ENCODE measurements at places on chromosomes 2 and 18. TPM values are rescaled to one million over a fixed set of nuclear protein-coding genes. Genes with fewer than 3 reads are reported as not detected.

- DNase-seq: no peak
Observed at GRCh38 chr18:26723981-26724380, 141.5 kb downstream of the AQP4 start.

- no peak for DNase-seq
Observed at GRCh38 chr18:33052886-33053285, 280.1 kb upstream of the KLHL14 start.

DNA sequence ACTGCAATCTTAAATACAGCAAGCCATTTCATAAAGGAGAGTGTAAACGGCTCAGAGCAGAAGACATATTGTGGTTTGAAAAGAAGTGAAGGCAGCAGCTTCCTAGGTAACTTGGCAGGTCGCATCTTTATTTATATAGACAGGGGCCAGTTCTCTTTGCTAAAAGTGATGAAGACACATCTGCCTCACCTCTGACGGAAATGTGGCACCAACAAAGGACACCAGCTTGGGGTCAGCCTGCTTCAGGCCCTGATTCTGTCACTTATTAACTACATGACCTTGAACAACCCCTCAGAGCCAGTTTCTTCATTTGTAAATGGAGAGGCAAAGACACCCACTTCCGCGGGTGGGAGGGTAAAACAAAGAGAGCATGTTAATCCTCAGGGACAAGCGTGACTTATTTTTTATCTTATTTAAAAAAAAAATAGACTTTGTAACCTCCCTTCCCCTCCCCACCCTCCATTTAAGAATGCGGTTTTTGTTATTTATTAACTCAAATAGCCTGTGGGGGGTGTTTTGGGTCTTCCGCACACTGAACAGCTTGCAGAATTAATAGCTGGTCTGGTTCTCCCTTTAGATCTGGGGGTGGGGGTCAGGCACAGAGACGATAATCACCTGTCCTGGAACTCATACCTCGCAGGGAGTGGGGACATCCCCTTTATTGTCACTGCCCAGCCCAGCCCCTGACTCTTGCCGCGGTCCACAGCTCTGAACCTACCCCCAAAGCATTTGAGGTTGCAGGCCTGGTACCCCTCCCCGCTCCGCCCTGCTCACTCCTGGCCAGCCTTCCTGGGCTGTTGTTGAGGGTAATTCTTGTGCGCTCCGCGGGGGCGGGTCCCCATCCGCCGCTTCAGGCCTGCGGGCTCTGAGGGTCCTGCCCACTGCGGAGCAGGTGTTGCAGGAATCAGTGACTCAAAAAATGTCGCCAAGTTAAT lies 64.2 kb upstream of the TMEM17 start:
- DNase-seq: peak; percentile 67

DNA sequence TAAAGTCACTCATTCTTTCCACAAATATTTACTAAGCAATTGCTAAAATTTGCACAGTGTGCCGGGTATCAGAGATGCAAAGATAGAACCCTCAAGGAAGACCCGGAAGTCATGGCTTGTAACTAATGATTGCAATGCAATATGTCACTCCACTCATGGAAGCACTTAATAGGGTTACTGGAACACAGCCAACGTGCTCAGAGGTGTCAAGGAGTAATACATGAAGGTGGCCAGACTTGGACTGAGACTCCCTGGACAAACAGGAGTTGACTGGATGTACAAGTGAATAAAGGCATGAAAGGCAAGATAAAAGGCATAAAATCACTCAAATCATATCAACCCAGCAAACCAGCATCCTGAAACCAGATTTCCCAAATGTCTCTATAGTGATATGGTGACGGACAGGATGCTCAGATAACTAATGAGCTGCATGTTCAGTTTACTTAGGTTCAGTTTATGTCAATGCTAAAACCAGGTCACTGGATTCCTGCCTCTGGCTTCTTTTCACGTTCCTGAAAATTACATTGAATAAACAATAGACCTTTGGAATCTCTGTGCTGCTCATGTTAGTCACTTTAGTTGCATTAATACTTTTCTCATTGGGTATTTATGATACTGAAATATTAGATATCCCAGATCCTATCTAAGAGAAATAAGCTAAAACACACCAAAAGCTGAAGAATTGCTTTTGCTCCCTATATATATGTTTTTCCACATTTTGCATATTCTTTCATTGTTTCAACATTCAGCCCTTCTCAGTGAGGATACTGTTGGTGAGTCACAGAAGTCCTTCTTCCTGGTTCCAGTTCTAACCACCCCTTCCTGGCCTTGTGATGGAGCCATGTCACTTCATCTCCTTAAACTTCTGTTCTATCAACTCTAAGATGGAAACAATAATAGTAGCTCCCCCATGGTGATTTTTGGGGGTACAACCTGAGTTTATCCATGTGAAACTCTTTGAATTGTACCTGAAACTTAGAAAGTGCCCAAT lies 688.9 kb upstream of the ID2 start:
- DNase-seq: no peak

Gene TMEM18
- 18.6 TPM for total RNA-seq

DNA sequence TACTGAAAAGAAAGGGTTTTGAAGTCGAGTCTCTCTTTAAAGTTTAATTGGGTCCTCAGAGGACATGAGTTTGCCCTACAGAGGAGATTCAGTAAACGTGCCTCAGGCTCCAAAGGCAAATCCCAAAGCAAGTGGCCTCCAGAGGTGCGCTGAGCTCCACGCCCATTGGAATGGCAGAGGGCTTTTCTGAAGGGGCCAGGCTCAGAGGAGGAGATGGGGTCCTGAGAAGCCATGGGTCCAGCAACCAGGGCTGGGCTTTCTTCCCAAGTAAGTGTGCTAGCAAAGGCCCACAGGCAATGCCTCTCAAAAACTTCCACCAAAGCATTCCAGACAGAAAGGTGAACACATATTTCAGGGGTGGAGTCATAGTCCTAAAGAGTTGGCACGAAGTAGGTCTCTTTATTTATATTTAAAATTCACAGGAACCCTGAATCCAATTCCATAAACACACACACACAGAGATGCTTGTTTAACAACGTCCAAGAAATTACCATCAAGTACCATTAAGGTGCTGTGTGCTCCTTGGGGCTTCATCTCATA lies 93.0 kb upstream of the SH3BP4 start:
- DNase-seq: no peak

- no peak for DNase-seq
Observed at GRCh38 chr18:61637905-61638595, 254.8 kb downstream of the RNF152 start.

GRCh38 chr2:197674060-197674459 lies 1.3 kb downstream of the RFTN2 start:
- DNase-seq: no peak

- no peak for DNase-seq
Observed at GRCh38 chr2:197446844-197447243, 6.5 kb upstream of the COQ10B start.

Gene UGT1A10
- 47.5 TPM for total RNA-seq

GRCh38 chr2:185790361-185790760 lies 51.8 kb downstream of the FSIP2 start:
- no peak for DNase-seq

- DNase-seq: no peak
Observed at GRCh38 chr2:71748227-71748626, 294.9 kb downstream of the DYSF start.

- DNase-seq: no peak
Observed at GRCh38 chr2:191358325-191359025, 113.3 kb downstream of the MYO1B start.

- no peak for DNase-seq
Observed at GRCh38 chr2:208025814-208026184, 472 bp upstream of the PLEKHM3 start.

GRCh38 chr2:218648787-218649100 lies 10.7 kb downstream of the ZNF142 start:
- no peak for DNase-seq

- no peak for DNase-seq
Observed at GRCh38 chr2:31002537-31003150, 135.6 kb downstream of the GALNT14 start.

DNA sequence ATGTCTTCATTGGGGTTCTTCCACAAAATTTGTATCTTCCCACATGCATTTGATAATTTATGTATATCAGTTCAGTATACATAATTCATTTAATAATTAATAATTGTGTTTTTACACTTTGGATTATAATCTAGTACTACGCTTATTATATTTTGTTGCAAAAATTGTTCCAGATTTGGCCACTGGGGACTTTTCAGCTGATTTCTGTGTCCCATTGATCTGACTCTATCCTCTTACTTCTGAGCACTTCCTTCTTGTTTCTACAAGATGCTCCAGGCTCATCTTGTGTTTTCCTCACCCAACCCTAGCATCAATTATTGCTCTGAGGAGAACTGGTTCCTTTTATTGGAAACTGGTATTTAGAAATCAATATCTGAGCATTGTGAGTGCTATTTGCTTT lies 215.3 kb upstream of the CDH19 start:
- no peak for DNase-seq

GRCh38 chr2:186737732-186738508 lies 44.1 kb downstream of the FAM171B start:
- no peak for DNase-seq

- DNase-seq: no peak
Observed at GRCh38 chr18:43596105-43596712, 318.9 kb upstream of the SYT4 start.

Gene SIX3
- not detected for total RNA-seq

GRCh38 chr2:20568501-20569463 lies 82.1 kb downstream of the HS1BP3 start:
- no peak for DNase-seq

Gene GEN1
- total RNA-seq: 8.6 TPM

Gene ECEL1
- 0.35 TPM for total RNA-seq

DNA sequence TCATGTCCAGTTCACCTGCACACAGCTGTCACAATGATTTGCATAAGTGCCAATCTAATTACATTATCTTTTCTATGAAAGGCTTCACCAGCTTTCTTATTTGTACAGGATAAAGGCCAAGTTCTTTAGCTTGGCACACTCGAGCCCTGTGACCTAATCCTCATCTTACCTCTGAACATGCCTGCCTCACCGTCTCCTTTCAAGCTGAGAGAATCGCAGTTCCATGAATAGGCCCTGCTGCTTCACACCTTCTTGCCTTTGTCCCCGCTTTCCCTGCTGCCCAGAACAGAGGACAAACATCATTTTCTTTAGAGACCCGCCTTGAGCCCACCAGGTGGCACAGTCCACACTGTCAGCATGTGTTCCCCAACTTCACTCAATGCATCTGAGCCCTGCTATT lies 1094.7 kb downstream of the BCL11A start:
- no peak for DNase-seq

Gene PROM2
- total RNA-seq: 202 TPM

DNA sequence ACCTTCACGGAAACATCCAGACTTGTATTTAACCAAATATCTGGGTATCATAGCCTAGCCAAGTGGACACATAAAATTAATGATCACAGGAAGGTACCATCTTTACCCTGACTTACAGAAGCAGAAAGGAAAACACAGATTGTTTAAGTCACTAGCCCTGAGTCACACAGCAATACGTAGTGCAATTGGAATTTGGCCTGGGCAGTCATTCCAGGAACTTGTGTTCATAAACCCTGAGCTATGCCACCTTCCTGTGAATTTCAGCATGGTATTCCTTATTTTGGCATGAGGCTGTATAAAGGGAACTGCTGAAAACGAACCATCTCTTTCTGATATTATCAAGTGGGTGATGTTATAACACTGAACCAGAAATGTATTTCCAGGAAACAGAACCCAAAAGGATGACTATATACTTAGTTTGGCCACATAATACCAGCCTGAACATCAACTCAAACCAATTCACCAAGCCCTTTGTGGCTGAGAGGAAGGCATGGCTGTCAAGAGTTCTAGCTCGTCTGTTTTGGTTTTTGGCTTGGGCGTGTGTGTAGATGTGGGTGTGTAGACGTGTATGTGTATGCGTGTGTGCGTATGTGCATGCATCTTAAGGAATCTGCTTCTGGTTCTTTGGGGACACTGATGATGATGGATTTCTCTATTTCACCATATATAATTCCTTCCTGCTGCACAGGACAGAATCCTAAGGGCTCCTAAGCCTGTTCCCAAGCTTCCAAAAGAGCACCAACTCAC lies 533.4 kb upstream of the ID2 start:
- peak; percentile 40 for DNase-seq

Gene LOXHD1
- total RNA-seq: 0.12 TPM

Gene CNGA3
- total RNA-seq: not detected

DNA sequence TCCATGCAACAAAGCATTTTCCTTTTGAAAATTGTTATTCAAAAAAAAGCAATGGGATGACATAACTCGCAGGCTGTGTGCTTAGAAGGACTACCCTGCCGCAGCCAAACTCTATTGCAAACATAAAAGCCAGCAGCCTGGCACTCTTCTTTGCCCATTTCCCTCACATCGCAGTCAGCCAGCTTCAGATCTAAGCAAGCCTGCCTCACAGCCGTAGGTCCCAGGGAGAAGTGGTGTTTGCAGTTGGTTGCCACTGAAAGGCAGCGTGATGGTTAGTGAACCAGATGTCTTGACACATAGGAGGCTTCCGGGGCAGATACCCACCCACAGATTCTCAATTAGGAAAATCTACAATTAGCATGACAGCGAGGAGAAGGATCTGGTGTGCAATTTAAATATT lies 655.2 kb downstream of the RNF144A start:
- no peak for DNase-seq

- DNase-seq: no peak
Observed at GRCh38 chr2:100484390-100484789, 14.1 kb downstream of the NMS start.

Gene OBSL1
- total RNA-seq: 57.8 TPM

DNA sequence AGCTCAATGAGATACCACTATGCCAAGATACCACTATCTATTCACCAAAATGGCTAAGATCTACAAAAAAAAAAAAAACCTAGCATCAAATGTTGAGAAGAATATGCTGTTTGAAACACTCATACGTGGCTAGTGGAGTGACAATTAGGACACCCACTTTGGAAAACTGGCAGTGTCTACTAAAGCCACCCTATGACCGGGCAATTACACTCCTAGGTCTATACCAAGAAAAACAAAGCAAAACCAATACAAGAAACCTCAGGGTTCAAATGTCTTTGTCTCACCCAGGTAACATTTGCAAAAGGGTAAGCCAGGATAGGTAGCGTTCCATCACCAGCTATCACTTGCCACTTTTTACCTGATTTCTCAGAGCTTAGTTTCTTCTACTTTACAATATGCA lies 123.6 kb upstream of the CAB39 start:
- no peak for DNase-seq

DNA sequence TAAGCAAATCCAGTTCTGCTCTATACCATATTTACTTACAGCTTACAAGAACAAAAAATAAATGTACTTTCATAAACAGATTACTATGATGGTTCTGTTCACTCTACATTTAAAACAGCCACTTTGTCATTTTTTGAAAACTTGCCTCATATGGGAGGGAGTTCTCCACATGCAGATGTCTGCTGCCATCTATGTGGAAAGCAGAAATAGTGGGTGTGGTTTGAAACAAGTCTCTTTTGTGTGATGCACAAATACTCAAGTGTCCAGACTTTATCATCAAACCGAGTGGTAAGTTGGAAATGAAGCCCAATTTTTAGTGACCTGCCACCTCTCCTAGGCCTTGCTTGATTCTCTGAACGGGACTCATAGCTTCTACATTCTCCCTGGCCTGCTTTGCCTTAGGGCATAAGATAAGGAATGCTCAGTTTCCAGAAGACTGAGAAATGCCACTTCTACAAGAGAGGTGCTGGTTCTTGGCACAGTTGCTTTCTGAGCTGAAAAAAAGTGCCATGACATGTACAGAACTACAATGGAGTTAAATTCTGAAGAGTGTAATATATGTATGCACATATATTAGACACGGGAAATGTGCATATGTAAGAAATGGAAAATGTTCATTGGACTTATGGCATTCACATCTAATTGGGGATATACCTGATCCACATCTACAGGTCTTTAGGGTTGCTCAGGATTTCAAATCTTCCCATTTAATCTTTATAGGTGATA lies 221.0 kb downstream of the SLC8A1 start:
- no peak for DNase-seq
